Stimulated activated CD4-positive, alpha-beta T cell treated with anti-CD3 and anti-CD28 coated beads, TNF-alpha, amount 100 ng/mL, for 48 hours (primary cell): ENCODE measurements at places on chromosomes 1 and 21.

GRCh38 chr1:3365523-3366125 is 88.8 kb upstream of the ARHGEF16 start:
- DNase-seq, result no peak

DNA sequence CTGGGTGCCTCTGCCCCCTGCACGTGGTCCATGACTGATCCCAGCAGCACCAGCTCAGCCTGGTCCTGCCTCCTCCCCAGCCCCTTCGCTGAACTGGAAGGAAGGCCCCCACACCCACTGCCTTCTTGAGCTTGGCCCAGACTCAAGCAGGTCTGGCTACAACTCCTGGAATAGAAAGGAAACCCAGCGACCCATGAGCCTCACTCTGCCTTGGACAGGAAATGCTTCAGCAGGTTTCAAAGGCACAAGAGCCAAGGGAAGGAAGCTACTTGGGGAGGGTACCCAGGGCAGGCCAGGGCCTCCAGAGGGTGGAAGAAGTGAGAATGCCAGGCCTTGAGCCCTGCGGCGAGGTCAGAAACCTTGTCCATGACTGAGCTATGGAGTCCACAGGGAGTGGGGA is 35.9 kb upstream of the RD3 start:
- no peak for DNase-seq

GRCh38 chr1:113191579-113192076 is 118.6 kb downstream of the LRIG2 start:
- no peak for DNase-seq

DNA sequence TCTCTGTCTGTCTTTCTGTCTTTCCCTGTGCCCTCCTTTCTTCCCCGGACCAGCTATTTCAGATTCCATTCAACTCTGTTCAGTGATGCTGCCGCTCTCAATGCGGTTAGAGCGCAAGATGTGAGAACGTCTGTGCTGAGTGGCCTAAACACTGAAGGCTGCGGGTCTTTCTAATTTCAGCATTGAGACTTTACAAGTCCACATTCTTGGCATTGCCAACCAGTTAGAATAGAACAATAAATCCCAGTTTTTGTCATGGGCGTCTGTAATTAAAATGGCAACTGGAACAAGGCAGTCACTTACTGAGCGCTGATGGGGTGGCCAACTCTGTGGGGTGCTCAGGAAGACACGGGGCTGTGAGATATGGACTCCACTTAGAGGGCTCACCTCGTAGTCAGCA is 112.8 kb downstream of the DHRS3 start:
- no peak for DNase-seq

DNA sequence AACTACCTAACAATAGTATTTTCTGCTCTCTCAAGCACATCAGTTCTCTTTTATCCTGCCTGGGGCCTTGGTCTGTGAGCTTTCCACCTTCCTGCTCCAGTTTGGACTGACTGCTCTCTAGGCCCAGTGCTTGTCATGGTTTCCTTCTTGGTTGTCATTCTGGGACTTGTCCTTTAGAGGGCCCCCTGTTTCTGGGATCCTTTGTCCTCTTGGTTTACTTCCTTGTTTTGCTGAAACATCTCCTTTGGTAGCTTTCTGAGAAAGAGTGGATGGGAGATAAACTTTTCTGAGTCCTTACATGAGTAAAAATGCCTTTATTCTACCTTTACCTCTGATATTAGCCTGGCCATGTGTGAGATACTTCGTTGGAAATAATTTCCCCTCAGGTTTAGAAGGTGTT is 4.7 kb downstream of the SLC1A7 start:
- DNase-seq, result no peak

DNA sequence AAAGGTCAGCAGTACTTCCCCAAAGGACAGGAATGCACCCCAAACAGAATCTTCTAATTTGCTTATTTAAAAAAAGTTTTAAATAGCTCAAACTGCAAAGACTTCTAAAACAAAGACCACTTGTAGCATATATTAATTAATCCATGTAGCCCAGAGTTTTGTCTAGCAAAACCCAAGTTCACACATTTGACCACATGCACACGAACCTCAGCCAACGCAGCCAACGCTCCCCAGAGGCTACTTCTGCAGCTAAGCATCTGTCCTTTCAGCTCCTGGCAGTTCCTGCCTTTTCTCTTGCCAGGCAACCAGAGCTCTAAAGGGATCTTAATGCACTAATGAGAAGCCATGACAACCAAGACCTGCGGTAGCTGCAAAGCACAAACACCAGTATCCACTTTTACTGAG is 89.6 kb downstream of the RERE start:
- no peak for DNase-seq

- DNase-seq, result no peak
Observed at GRCh38 chr1:76133977-76134376, 59.4 kb downstream of the ST6GALNAC3 start.

- no peak for DNase-seq
Observed at GRCh38 chr1:100861379-100861778, 33.3 kb downstream of the EXTL2 start.

DNA sequence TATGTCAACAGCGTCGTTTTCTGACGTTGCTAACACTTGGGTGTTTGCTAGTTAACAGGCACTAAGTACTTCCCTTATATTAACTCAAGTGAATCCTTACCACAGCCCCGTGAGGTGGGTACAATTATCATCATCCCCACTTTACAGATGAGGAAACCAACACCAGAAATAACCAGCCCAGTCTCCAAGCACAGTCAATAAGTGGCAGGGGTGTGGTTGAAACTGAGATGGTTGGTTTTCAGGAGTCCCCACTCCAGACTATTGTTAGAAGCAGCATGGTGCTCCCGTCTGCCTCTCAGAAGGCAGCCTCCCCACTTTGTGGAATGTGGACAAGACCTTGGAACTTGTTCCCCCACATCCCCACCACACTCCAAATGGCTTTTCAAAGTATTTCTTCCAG is 45.7 kb upstream of the ACOT11 start:
- no peak for DNase-seq

DNA sequence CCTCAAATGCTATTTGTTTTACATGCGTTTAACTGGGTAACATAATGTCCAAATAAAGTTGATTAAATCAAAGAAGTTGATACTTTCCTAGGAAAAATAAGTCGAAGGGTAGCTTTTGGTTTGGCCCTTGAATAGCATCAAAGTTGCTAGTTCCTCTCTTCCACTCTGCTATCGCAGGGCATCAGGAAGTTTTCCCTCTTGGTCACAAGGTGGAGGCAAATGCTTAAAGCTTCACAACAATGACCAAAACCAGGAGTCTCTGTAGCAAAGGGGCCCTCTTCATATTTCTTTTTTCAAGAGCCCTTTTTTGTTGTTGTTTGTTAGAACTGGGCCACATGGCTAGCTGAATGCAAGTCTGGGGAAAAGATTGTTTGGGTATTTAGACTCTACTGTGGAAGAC is 668.4 kb downstream of the KCNT2 start:
- DNase-seq, result no peak

DNA sequence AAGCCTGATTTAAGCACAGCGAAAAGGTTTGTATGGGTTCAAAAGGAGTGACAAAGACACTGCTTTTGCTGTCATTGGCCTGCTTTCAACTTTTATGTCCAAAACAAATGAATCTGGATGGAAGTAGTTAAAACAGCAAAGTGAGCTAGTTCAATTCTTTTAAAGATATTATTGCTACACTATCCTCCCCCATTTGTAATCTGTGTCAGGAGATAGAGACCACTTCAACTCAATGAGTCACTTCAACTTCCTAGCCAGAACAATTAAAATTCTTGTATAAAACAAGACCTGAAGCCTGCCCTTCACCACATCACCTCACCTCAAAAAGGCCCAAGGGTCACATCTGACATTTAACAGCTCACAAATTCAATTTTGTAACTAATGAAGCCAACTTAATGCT is 364.1 kb upstream of the LYPLAL1 start:
- DNase-seq, result no peak

DNA sequence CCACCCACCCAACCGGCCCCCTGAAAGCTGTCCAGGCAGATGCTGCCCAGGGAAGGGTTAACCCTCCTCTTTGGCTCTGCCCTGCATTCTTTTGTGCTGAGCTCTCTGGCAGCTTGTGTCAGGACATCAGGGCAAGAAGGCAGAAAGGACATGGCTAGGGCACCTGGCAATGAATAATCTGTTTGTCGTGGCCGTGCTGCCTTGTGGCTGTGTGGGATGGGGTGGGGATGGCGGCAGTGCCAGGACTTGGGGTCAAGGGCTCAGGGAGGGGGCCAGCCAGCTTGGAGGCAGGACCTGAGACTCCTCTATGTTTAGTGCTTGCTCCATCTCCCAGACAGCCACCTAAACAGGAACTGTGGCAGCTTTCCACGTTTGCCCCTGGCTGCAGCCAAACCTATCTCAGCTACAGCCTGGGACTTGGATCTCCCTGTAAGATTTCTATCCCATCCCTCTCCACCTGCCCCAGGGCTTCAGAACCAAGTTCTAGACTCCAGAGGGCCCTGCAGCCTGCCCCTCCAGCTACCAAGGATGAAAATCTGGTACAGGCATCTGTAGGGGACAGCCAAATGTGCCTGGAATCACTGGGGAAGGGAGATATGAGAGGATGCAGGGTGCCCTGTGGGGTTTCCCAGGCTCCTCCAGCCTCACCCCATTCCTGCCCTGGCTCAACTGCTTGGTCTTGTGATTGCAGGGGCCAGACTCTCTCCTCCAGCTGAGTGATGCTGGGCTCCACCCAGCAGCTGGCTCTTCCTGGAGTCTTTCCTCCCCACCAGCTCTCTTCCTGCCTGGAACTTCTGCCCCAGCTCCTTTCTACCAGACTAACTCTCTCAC is 9.6 kb upstream of the GPR37L1 start:
- DNase-seq, result no peak

GRCh38 chr21:45828580-45829570 is 152.7 kb upstream of the COL6A1 start:
- DNase-seq, result no peak

DNA sequence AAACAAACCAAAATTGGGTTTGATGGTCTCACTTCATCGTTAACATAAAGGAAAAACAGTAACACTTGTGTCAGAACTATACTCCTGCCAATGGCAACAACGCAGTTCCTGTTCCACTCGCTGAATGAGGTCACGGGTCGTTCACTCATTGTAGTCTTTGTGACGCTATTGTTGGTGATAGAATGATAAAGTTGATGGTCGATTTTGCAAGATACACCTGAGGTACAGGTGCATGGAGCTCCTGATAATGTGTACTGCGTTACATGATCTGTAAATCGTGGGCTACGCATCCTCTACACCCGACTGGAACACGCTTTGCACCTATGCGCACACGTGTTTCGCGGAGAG is 391 bp upstream of the CENPS start:
- no peak for DNase-seq

GRCh38 chr21:39005502-39005787 is 177.8 kb downstream of the PSMG1 start:
- DNase-seq, result no peak

- DNase-seq, result no peak
Observed at GRCh38 chr21:39980241-39980820, 113.1 kb downstream of the PCP4 start.

DNA sequence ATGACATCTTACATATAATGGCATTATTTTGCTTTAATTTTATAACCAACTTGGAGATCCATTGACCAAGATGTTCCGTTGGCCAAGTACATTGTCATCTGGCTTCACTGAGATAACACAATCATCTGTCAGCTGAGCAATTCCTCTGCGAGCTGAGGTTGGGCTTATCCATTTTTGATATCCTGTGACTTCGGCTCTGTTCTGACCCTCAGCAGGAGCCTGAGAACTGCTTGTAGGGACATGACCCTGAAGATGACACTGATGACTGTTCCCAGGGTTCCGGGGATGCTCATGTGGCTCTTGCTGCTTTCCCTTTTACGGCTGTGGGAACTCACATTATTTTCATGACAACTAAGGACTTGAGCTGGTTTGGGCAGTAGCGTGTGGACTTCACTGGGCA is 51.2 kb downstream of the TLR5 start:
- DNase-seq, result no peak

- DNase-seq, result no peak
Observed at GRCh38 chr1:168453056-168453455, 90.7 kb downstream of the XCL2 start.

DNA sequence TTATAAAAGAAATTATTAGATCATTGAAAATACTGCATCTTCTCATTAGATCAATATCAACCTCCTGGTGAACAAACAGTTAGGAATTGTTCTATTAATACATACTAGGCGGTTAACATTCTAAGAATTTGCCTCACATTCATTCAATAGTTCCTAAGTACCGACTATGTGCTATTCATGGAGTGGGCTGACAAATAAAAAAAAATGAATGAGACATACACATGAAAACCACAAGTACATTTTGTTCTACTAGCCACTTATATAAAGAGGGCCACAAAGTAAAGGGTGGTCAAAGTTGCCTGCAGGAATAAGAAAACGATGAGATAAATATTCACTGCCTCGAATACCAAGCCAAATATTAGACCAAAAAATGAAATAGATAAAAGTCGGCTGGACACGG is 294.4 kb downstream of the SDCCAG8 start:
- no peak for DNase-seq

DNA sequence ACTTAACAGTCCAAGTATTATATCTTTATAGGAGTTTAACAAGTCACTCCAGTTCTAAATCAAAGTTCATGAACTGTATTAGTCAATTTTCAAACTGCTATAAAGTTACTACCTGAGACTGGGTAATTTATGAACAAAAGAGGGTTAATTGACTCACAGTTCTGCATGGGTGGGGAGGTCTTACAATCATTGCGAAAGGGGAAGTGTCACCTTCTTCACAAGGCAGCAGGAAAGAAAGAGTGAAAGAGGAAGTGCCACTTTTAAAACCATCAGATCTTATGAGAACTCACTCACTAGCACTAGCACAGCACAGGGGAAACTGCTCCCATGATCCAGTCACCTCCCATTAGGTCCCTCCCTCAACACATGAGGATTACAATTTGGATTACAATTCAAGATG is 70.0 kb downstream of the CLCA4 start:
- no peak for DNase-seq

- no peak for DNase-seq
Observed at GRCh38 chr1:98323388-98323787, 338.1 kb upstream of the SNX7 start.

GRCh38 chr1:243443557-243443956 is 187.7 kb downstream of the SDCCAG8 start:
- DNase-seq, result no peak

DNA sequence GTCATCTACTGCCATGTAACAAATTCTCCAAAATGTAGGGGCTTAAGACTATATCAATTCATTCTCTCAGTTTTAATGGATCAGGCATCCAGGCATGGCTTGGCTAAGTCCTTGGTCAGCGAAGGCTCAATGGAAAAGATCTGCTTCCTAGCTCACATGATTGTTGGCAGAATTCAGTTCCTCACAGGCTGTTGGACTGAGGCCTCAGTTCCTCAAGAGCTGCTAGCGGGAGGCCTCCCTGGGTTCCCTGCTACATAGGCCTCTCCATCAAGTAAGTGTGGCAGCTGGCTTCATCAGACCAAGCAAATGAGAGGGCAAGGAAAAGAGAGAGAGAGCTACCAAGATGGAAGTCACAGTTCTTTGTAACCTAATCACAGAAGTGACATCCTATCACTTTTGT is 19.6 kb upstream of the EYA3 start:
- no peak for DNase-seq

DNA sequence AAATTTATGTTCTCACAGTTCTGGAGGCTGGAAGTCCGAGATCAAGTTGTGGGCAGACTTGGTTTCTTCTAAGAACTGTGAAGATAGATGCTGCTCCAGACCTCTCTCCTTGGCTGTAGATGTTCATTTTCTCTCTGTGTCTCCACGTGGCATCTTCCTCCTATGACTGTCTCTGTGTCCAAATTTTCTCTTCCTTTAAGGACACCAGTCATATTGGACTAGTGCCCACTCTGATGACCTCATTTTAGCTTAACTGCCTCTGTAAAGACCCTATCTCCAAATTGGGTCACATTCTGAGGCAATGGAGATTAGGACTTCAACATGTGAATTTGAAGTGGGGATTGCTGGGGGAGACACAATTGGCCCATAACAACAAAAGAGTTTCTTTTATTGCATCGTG is 125.3 kb upstream of the ETS2 start:
- no peak for DNase-seq
